ENCODE measurements at places on chromosomes 16 and 17.

GRCh38 chr17:31997005-31997404 lies 10.2 kb upstream of the LRRC37B start:
- no peak for DNase-seq

GRCh38 chr16:84766978-84767773 lies 52.6 kb upstream of the CRISPLD2 start:
- DNase-seq = no peak

- DNase-seq = no peak
These were observed 19.4 kb downstream of the GGA3 start for GRCh38 chr17:75241996-75242460.

GRCh38 chr17:83014940-83015910 lies 64.2 kb upstream of the METRNL start:
- no peak for DNase-seq

GRCh38 chr17:74295625-74296547 lies 21.9 kb downstream of the DNAI2 start:
- DNase-seq = no peak

DNA sequence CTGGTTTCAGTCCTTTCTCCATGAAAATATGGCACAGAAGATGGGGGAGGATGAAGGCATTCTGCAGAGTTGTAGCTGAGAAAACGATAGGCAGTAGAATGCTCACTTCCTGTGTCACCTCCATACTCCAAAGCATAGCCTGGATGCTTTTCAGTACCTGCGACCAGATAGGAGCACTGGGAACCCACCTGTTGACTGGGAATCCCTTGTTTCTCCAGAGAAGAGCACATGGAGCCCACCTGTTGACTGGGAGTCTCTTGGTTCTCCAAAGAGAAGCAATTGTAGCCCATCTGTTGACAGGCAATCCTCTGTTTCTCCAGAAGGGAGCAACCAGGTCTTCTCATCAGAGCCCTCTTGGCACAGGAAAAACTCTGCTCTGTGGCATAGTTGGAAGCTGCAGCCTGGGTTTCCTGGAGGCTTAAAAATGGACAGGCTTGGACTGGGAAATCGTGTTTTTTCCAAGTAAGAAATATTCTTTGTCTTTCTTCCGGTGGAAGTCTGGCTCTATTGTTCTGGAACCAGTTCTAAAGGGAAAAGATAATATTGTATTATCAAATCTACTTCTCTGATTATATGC lies 13.2 kb downstream of the TERF2IP start:
- DNase-seq = no peak

- no peak for DNase-seq
These were observed 20.9 kb upstream of the IL17C start for GRCh38 chr16:88617268-88618031.

- no peak for DNase-seq
These were observed 1.1 kb downstream of the CEMP1 start for GRCh38 chr16:2529961-2530628.

DNA sequence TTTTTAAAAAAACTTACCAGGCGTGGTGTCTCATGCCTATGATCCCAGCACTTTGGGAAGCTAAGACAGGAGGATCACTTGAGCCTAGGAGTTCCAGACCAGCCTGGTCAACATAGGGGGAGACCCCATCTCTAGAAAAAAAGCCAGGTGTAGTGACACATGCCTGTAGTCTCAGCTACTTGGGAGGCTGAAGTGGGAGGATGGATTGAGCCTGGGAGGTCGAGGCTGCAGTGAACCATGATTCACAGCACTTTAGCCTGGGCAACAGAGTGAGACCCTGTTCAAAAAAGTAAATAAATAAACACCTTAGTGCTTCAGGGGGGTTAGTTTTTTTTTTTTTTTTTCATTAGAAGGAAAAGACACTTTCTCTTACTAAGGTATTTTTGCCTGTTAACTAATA lies 58.9 kb upstream of the LRRC37A3 start:
- no peak for DNase-seq

- DNase-seq = no peak
These were observed 183.2 kb downstream of the C16orf78 start for GRCh38 chr16:49556606-49557446.

- no peak for DNase-seq
These were observed 4.6 kb downstream of the CACNB1 start for GRCh38 chr17:39192901-39193300.

GRCh38 chr16:85296859-85297660 lies 184.8 kb upstream of the CIBAR2 start:
- peak; percentile 33 for DNase-seq

- DNase-seq = no peak
These were observed 2.1 kb downstream of the ZNF646 start for GRCh38 chr16:31076319-31076718.

- DNase-seq = no peak
These were observed 37.9 kb downstream of the LYRM1 start for GRCh38 chr16:20938426-20938825.

DNA sequence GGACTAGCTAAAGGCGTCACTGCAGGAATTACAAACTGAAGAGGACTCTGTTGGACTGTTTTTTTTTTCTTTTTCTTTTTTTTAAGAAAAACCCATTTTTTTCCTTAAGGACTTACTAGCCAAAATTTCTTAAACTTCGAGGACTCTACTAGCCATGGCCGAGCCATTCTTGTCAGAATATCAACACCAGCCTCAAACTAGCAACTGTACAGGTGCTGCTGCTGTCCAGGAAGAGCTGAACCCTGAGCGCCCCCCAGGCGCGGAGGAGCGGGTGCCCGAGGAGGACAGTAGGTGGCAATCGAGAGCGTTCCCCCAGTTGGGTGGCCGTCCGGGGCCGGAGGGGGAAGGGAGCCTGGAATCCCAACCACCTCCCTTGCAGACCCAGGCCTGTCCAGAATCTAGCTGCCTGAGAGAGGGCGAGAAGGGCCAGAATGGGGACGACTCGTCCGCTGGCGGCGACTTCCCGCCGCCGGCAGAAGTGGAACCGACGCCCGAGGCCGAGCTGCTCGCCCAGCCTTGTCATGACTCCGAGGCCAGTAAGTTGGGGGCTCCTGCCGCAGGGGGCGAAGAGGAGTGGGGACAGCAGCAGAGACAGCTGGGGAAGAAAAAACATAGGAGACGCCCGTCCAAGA lies 878 bp downstream of the HEXIM1 start:
- peak; percentile 58 for DNase-seq

GRCh38 chr16:66388350-66389139 lies 22.1 kb downstream of the CDH5 start:
- no peak for DNase-seq

GRCh38 chr17:69265873-69266272 lies 37.2 kb upstream of the ABCA10 start:
- DNase-seq = no peak

GRCh38 chr16:27242398-27242797 lies 26.2 kb downstream of the NSMCE1 start:
- no peak for DNase-seq

GRCh38 chr16:53626811-53627210 lies 76.8 kb downstream of the RPGRIP1L start:
- no peak for DNase-seq

GRCh38 chr16:21628772-21629171 lies 23.6 kb downstream of the IGSF6 start:
- no peak for DNase-seq

- DNase-seq = no peak
These were observed 6.6 kb upstream of the LIMD2 start for GRCh38 chr17:63706336-63707082.

- no peak for DNase-seq
These were observed 323.8 kb upstream of the TNRC6C start for GRCh38 chr17:77634710-77635109.

GRCh38 chr16:50841081-50841886 lies 99.4 kb downstream of the CYLD start:
- DNase-seq = peak; percentile 27

DNA sequence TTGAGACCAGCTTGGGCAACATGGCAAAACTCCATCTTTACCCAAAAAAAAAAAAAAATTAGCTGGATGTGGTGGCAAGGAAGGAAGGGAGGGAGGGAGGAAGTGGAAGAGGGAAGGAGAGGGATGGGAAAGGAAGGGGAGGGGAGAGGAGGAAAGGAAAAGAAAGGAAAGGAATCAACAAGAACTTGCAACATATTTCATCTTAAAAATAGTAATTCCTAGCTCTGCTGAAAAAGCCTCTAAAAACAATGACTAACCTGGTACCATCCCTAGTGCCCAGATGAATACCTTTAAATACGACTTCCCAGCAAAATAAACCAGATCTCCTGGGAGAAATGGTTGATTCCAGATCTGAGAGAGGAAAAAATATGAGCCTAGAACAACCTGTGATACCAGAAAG lies 27.1 kb upstream of the MNT start:
- DNase-seq = no peak

GRCh38 chr17:8175795-8176196 lies 384 bp downstream of the TMEM107 start:
- DNase-seq = no peak

GRCh38 chr17:79242873-79243602 lies 168.4 kb downstream of the ENGASE start:
- DNase-seq = no peak

DNA sequence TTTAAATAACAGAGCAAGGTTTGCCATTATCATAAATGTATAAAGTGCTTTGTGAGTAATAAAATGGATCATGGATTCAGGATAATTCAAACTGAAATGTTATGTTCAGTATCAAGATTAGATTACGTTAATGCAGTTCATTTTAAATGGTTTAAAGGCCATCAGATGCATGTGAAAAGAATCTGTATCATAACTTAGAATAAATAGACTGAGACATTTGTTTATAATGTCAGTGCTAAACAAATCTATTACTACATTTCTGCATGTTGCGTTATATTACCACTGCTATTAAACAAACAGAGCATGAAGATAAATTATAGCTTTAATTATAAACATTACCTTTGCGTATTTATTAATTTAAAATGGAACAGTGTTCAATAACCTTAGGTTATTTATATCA lies 160.2 kb downstream of the TOX3 start:
- DNase-seq = no peak

DNA sequence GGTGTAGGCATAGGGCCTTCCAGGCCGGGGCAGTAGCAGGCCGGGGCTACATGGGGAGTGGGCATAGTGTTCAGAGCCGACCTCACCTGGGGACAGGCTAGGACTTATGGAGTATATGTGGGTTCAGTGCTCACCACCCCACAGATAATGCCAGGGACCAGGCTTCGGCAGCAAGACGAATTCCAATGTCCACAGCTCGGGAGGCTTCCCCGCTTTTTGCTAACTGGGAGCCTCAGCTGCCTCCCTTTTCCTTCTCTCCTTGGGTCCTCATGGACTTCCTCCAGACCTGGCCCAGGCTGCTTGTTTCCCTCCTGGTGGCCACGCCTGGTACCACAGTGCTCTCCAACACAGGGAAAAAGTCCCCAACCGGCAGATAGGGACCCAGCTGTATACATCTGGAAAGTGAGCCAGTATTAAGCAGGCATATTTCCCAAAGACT lies 20.1 kb upstream of the SLC46A1 start:
- DNase-seq = no peak

DNA sequence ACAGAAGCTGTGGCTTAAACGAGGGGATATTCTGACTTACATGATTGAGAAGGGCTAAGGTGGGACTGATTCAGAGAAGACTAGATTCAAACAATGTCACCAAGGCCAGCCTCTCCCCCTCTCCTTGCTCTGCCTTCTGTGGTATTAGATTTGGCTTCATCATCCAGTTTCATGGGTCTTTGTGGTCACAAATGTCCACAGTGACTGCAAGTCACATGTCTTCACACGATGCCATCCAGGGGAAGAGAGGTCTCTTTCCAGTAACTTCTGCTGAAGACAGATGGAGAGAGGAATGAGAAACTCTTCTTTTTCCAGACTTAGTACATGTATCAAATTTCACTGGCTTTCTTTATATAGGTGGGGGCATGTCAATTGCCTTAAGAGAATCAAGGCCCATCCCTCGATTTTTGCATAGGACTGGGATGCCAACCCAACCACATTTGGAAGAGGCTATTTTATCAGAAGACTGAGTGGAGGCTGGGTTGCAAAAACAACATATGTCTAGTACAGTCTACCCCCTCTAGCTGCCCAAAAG lies 57.3 kb upstream of the HNF1B start:
- no peak for DNase-seq

GRCh38 chr16:27319257-27319965 lies 5.6 kb downstream of the IL4R start:
- DNase-seq = no peak

GRCh38 chr16:70730944-70731343 lies 45.1 kb upstream of the MTSS2 start:
- DNase-seq = no peak

GRCh38 chr17:33261820-33262219 lies 31.3 kb downstream of the ASIC2 start:
- DNase-seq = no peak

DNA sequence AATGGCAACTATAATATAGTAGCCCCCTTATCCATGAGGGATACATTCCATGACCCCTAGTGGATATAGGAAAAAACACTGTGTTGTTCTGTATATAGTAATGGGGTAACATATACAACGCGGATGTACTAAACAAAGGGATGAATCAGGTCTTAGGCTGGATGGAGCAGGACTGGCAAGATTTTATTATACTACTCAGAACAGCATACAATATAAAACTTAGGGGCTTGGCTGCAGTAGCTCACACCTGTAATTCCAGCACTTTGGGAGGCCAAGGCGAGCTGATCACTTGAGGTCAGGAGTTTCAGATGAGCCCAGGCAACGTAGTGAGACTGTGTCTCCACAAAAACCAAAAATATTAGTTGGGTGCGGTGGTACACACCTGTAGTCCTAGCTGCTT lies 26.8 kb downstream of the VMP1 start:
- no peak for DNase-seq

GRCh38 chr17:49498029-49498615 lies 3.0 kb downstream of the NGFR start:
- DNase-seq = no peak

- DNase-seq = no peak
These were observed 858 bp downstream of the MMD start for GRCh38 chr17:55420776-55421178.

- DNase-seq = no peak
These were observed 35.2 kb downstream of the PLXDC1 start for GRCh38 chr17:39116224-39116623.

Data from activated CD4-positive, alpha-beta T cell treated with anti-CD3 and anti-CD28 coated beads for 24 hours (primary cell).